Activated T-cell treated with anti-CD3 and anti-CD28 coated beads, Interleukin-2, amount 50 U/mL, for 72 hours (primary cell): ENCODE measurements at places on chromosomes 16 and 17. TPM values are rescaled to one million over a fixed set of nuclear protein-coding genes. Genes with fewer than 3 reads are reported as not detected.
A peak's percentile ranks its signal among the peaks of the same experiment; 100 is the strongest.

DNA sequence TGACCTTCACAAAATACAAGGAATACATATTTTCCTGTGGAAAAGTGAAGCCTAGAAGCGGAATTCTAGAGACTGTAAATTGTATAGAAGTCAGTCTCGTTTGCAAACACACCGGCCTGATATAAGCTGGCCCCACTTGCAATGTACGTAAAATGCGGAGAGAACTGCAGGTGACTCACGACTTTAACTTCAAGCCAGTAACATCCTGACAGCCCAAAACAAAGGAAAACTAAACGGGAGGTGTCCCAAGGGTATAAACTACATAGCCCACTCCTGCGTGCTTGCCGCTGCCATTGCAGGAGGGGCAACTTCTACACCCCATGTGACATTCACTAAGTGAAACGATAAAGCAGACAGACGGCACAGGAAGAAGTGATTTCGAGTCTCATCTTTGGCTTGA lies 101.6 kb downstream of the CYTH1 start:
- DNase-seq = no peak

DNA sequence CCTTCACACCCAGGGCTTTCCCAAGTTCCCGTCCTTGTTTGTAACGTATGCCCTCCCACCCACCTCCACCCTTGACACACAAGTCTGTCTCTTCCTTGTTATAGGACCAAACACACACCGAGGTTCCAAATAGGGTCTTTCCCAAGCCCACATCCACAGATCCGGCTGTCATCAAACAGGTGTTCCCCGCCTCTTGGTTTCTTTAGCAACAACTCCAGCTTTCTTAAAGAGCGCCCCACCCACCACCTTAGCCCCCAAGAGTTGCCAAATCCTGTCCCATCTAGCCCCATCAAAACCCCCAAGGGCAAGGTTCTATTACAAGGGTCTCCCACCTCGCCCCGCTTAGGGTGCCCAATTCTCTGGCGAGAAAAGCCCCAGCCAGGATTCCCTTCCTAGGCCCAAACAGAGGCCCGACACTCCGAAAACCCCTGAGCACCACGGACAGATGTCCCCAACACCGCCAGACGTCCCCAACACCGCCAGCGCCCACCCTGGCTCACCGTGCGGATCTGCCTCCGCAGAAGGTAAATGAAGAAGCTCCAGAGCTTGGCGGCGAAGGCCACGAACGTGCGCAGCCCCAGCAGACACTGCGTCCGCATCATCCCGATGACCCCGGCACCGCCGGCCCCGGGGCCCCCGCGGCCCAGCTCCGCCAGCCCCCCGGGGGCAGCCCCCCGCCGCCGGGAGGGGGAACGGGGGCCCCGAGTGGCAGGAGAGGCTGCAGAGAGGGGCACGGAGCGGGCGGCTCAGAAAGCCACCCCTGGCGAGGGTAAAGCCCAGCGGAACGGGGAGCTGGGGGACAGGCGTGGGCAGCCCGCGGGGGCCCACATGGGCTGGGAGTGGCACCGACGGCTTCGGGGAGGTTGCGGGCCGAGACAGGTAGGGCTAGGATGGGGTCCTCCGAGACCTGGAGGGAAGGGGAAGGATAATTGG lies 573 bp downstream of the CTDNEP1 start:
- no peak for DNase-seq

DNA sequence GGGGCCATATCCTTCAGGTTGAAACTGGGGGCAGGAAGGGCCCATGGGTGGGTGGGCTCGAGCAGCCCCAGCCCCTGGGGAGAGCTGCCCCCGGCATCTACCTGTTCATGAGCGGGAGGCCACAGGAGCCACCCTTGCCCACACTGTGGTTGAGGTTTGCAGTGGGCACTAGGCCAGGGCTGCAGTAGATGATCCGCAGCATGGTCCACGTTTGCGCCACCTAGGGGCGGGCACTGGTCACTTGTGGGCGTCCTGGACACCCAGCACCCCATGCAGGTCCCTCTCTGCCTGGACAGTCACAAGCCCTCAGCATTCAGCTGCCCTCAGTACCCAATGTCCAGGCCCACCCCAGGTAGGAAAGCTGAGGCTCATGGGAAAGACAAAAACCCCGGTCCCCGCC lies 1.8 kb upstream of the JMJD8 start:
- DNase-seq = no peak

DNA sequence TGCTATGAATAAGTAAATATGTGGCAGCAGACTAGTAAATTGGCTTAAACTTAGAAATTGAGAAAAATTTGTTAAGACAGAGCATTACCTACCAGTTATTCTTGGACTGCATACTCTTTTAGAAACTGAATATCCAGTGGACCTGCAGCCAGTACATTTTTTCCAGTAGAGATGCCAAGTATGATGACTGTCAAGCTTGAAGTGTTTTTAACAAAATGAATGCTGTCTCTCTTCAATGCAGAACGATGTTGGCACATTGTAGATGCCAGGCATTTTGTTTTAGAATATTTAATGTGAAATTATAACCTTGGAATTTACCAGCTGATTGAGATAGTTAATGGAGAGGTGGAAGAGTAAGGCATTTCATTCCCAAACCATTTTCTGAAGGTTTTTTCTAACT lies 52.5 kb downstream of the NFAT5 start:
- no peak for DNase-seq

GRCh38 chr17:73639322-73639721 lies 4.9 kb downstream of the SDK2 start:
- DNase-seq = no peak

DNA sequence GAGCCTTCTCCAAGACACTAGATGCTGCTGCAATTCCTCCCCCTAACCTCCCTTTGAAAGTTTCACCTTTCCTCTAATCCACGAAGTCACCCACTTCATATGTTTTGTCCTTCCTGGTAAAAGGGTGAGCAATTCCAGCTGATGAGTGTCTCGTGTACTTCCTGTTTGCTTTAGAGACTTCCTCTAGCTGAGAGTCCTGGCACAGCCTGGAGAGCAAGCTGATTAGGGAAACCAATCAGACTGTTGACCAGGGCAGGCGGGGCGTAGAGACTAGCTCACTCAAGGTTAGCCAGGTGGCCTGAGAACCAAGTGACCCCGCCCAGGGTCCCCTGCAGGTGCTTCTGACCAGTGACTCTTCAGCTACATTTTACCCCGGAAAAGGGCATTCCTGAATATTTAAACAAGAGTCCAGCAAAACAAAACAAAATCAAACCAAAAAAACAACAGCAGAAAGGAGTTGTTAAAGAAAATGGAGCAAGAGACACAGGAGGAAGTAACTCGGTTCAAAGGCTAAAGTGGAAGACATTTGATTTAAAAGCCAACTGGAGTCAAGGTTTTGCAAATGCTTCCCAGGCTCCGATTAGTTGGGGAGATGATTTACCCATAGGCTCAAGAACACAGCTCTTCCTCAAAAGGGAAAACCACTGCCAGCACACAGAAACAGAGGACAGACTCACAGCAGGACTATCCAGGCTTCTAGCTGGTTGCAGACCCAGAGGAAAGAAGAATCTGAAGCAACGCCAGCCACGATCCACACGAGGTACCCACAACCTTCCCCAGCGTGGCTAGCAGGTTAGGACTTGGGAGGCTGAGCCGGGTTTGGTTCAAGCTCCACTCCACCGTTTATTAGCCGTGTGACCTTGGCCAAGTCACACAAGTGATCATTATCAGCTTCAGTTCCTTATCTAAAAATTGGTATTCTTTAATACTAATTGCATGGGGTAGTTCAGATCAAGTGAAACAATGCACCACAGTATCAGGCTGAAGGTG lies 13.4 kb downstream of the HSPB9 start:
- no peak for DNase-seq

DNA sequence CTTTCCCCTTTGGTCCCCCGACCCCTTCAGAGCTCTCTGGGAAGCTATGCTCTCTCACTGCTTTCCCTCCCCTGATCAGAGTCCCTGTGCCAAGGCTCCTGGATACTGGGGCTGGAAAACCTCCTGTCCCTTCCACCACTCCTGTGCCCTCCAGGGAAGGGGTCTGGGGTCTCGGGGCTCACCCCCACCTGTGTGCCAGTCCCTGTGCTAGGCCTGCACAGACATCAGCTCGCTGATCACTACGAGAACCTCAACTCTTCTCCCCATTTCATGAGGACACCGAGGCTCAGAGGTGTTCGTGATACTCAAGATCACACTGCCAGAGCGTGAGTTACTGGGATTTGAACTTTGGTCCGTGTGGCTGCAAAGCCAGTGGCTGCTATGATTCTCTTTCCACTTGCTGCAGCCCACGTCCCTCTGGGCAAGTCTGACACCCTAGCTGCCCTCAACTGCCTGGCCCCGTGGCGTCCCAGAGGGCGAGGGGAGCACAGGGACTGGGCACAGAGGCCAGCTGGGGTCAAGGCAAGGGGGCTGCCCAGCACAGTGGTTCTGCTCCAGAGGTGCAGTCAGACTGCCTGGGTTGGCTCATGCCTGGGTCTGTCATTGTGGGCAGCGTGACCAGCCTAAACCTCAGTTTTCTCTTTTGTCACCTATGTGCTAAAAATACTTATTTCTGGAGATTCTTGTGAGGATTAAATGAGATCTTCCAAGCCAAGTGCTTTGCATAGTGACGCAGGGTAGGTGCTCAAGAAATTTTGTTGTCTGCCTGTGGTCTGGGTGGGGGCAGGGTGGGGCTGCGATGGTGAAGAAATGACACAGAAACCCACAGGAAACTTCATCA lies 43.8 kb upstream of the TOB1 start:
- peak; percentile 76 for DNase-seq

- DNase-seq = no peak
Measured at GRCh38 chr17:67528751-67529436, 151.8 kb downstream of the PITPNC1 start.

DNA sequence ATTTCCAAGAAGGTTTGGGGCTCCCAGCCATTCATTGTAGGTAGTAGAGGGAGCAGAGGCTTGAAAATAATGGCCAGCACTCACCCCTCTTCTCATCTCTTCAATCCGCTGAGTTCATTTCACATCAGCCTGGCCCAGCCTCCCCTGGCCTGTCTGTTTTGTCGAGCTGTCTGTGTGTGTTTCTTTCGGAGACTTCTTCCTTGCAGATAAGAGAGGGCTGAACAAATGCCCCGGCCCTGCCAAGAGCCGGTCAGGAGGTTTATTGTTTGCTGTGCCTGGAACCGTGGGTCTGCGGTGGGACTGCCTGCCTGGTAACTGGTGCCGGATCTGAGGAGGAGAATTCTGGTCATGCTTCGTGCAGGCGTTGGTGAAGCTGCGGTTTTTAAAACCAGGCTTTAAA lies 3.4 kb downstream of the VPS4A start:
- no peak for DNase-seq

DNA sequence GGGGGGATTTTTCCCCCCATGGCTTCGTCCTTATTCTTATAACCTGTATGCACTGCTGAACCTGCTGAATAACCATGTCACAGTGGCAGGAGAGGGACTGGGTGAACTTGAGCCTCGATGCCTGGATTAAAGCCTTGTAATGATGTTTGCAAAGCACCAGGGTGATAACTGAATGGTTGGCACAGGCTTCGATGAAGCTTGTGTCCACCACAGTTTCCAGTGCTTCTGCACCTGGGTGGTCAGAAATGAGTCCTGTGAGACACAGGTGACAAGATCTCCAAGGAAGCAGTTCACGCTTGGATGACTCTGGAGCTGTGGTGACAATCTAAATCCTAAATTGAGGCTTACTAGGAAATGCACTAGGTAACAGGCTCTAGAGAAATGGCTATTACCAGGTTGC lies 729.3 kb downstream of the MAF start:
- DNase-seq = no peak

CCT6B gene
- total RNA-seq = 3.4 TPM

SHBG gene
- total RNA-seq = not detected

GRCh38 chr17:19385521-19385983 lies 1.4 kb downstream of the MFAP4 start:
- no peak for DNase-seq

DNA sequence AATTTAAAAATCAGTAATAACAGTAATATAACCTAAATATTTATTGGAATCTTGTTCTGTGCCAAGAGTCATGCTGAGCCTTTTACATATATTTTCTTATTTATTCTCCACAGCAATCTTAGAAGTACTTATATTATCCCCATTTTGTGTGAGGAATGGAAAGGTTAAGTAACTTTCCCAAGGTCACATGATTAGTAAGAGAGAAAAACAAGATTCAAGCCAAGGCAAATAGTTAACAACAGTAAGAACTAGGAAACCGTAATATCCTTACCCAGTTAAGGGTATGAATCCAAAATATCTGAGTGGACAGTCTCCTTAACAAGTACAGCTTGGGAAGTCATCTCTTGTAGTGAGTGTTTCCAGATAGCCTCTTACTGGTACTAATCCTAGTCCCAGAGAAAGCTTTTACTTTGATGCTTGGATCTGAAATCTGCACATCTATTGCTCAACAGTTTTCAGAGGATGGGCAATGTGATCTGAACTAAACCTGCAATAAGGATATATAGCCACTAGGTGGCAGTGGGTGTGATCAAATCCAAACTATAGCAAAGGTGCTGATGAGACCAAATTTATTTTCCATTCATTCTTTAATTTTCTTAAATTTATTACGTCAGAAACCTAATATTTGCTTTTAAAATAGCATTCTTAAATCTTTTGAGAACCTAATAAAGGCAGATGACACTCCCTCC lies 23.3 kb downstream of the SHISA6 start:
- no peak for DNase-seq

DNA sequence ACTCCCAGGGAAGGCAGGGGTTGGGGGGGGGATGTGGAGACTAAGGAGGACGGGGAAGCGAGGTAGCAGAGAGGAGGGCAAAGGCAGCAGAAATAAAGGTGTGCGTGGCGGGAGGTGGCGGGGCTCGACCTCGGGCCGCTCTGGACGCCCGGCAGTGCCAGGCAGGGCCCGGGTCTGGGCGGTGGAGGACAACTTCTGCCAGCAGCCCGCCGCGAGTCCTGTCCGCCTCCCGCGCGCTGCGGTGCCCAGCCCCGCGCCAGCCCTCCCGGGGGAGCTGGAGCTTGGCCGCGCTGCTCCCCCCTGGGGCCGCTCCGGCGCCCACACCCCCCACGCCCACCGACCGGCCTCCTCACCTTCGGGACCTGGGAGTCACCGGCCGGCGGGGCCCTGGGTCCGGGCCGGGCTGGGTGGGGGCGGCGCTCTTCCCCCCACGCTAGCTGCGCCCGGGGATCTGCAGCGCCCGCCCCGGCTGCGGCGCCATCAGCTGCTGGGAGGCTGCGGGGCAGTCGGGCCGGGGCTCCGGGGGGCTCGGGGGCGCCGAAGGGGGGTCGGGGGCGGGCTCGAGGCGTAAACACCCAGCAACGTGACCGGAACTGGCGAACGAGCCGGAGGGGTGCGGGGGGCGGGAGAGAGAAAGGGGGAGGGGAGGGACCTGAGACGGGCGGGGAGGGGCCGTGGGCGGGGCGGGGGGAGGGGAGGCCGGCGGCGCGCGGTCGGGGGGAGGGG lies at the start of gene CCDC92B:
TSS of gene CCDC92B (minus strand) at position 595 of the 726 bp plus-strand sequence. CDS start 14,507 bp downstream, outside the sequence.
- DNase-seq = no peak

DNA sequence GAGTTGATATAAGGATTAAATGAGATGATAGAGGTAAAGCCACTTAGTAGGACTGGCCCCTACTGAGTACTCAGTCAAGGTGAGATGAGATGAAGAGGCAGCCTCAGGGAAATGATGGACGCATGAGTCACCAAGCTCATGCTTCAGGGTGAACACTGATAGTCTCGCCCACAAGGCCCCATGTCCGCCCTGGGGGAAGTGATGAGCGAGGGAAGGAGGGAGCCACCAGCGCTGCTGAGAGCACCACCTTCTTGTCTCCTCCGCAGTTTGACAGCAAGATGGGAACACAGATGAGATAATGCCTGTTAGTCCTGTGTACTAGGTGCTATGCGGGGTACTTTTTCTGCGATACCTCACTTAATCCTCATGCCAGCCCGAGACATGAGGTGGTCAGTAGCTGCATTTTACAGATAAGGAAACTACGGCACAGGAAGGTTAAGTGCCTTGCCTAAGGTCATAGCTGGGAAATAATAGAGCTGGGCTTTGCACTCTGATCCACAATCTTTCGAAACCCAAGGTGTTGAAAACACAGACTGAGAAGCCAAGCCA lies 383.0 kb downstream of the CPPED1 start:
- no peak for DNase-seq
